AG09309 (cell line): ENCODE measurements at places on chromosomes 7 and 10.

DNA sequence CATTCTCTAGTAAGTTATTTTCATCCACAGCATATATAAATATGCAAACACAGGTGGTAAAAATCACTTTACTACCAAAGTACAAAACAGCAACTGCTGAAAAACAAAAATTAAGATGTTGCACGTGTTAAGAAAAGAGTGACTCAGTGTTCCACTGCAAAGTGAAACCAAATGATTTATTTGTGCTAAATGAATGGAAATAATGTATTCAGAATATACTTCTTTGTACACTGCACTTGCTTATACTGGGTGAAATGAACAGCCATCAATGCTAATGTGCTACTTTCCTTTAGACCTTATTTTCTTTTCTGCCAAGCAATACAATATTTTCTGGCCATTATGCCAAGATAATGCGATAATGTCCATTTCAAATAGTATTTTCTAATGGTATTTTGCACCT lies 38.3 kb upstream of the MRLN start:
- no peak for DNase-seq

DNA sequence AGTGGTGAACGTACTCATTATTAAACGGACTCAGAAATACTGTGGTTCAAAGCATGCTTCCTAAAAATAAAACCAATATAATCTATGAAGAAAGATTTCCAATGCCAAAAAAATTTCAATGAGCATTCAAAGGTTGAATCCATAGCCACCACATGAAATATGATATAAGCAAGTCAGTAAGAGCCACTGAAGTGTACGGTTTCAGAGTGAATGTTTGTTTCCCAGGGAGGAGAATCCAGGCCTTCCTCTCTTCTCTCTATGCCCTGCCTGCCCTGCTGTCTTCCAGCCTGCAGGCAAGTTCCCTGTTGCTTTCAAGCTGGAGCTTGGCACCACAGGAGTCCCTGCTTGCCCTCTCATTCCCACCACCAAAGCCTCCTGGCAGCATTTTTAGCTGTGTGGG lies 1171.6 kb upstream of the C7orf33 start:
- DNase-seq, result no peak

DNA sequence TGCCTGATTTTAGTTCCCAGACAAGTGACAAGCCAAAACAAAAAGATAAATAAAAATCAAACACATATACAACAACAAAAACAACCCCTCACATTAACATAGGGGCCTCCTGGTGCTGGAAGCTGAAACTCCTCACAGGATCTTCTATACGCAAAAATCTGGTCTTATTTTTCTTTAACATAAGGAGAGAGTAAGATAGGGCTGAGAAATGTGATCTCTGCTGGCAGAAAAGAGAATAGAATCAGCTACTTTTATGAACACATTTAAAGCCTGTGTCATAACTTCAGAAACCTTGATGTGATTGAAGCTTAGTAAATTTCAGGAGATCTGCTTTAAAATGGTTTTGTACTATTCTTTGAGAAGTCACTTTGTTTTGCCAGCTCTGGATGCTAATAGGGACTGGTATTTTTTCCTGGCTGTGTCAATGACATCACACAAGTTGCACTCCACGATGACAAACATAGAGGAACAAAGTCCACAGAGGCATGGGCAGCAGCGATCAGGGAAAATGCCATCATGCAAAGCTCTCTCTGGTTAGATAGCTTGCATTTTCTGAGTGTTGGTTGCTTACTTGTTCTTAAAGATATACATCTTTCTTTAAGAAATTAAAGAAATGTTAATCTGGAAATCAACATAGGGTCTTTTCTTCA lies 176.6 kb upstream of the SP4 start:
- DNase-seq, result no peak

- DNase-seq, result no peak
Measured at GRCh38 chr7:112160130-112160770, 45.9 kb downstream of the DOCK4 start.

- DNase-seq, result no peak
Measured at GRCh38 chr10:27622596-27622995, 118.5 kb downstream of the RAB18 start.

- no peak for DNase-seq
Measured at GRCh38 chr10:104223304-104223703, 8.9 kb downstream of the CFAP43 start.

DNA sequence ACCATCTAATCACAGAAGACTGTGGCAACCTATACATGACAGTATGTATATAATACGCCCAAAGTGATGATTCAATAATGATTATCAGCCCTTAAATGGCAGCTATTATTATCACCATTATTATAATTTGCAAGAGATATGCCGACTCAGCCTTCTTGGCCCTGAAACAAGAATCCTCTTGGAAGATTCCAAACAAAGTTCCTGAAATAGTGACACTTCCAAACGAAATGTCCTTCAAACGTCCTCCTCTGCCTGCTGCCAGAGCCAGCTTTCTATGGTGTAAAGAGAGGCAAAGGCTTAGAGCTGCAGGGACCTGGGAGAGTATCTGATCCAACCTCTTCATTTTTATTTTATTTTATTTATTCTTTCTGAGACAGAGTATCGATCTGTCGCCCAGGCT lies 36.0 kb downstream of the NRAP start:
- no peak for DNase-seq

GRCh38 chr10:105063796-105064195 lies 422.7 kb downstream of the SORCS3 start:
- no peak for DNase-seq

- DNase-seq, result no peak
Measured at GRCh38 chr7:27073076-27073475, 22.7 kb downstream of the HOXA1 start.

- DNase-seq, result no peak
Measured at GRCh38 chr7:155700847-155701246, 56.4 kb downstream of the RBM33 start.

DNA sequence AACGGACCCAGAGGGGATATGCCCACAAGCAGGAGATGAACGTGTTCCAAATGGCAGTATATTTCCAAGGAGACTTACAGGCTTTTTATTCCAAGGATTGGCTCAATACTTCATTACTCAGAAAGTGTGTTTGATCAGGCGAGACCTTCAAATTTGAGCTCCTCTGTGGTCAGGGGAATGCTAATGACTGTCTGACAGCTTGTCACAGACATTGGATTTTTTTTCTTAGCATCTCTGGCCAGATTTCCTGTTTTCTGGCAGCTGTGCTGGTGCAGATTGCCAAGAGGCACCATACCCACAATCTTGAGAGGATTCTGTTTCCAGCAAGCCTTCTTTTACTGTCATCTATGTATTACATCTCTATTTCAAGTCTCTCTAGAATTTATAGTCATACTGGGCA lies 93.8 kb downstream of the C1GALT1 start:
- DNase-seq, result no peak

GRCh38 chr10:23723796-23724195 lies 284.9 kb downstream of the OTUD1 start:
- no peak for DNase-seq

DNA sequence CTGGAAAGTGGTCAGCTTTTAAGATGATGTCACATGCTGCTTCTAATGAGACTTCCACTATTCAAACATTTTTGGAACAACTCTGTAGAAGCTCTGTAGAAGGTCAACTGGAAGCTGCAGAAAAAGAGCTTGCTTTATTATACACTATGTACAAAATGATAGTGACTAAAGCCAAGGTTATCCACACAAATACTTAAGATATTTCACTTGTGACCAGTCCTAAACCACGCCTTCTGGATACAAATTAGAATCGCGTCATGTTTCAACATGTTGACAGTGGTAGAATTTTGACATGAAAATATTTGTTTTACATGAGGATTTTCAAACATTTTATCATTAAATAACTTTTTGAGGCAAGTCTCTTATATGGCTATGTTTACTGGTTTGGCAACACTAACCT lies 499.6 kb upstream of the PHF14 start:
- DNase-seq, result no peak

DNA sequence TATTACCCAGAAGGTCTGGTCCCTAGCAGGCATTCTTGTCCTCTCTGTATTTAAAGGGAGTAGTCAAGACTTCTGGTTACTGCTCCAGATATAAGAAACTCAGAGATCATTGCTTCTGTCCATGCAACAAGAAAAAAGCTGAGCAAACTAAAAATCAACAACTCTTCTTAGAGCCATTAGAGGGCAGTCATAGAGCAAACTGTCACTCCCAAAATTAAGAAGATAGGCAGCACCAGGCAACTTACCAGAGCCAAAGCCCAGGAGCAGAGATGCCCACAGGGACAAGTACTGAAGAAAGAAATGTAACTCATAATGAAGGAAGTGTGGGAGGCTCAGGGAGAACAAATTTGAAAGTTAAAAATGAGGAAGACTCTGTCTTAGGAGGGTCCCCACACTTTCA lies 472.9 kb upstream of the COBL start:
- DNase-seq, result no peak

- DNase-seq, result peak; percentile 16
Measured at GRCh38 chr7:140310337-140311002, 87.9 kb downstream of the SLC37A3 start.

DNA sequence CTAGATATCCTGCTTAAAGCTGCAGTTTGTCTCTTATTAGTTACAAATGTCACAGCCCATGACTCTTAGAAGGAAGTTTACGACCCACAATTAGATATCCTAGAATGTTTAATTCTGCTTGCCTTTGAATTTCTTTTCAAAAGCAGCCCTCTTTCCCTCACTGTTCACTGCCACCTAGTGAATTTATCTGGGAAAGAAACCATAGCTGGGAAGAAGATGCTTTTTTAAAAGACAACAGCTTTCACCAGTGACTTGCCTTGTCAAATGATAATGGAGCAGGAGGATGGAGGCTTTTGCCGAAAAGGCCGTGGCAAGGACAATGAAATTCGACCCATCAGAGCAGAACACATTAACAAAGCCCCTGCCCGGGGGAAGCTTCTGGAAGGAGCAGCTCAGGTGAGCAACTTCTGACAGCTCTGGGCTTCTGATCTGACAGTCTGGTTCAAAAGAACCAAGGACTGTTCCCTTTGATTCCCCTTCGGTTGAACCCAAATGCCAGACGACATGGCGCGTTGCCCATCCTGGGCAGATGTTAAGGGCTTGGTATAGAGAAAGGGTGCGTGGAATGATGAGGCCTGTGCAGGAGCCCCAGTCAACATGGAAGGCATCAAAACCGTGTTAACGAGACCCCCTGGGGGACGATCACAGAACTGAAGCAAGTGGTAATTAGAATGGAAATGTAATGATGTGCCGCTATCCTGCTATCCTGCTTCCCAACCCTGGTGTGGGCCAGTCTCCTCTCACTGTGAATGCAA lies 236.8 kb downstream of the FRMD4A start:
- DNase-seq, result no peak

GRCh38 chr7:117124591-117125220 lies 171.4 kb downstream of the ST7 start:
- peak; percentile 82 for DNase-seq

DNA sequence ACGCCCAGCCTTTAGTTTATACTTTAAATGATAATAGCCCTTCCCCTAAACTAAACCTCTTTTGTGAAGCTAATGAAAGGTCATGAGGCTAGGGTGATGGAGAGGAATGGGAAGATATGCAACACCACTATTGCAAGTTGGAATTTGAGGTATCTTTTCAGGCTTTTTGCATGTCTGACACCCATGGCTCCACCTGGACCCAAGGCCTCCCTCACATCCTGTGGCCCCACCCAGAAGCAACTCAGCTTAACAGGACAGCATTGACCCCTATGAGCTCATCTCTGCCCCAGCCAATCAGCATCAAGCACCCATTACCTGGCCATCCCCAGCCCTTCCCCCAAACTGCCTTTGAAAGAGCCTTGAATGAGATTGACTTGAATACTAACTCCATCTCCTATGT lies 674.2 kb upstream of the NRP1 start:
- no peak for DNase-seq

- no peak for DNase-seq
Measured at GRCh38 chr7:101545441-101546190, 83.5 kb downstream of the MYL10 start.

GRCh38 chr7:32846630-32847225 lies 44.8 kb downstream of the KBTBD2 start:
- peak; percentile 10 for DNase-seq

- DNase-seq, result no peak
Measured at GRCh38 chr7:155299535-155300202, 2.0 kb downstream of the INSIG1 start.

- DNase-seq, result no peak
Measured at GRCh38 chr7:35753761-35754603, 46.9 kb upstream of the SEPTIN7 start.

- no peak for DNase-seq
Measured at GRCh38 chr7:147878912-147879661, 711.5 kb upstream of the C7orf33 start.

GRCh38 chr10:7908541-7909210 lies 90.4 kb downstream of the TAF3 start:
- DNase-seq, result no peak

DNA sequence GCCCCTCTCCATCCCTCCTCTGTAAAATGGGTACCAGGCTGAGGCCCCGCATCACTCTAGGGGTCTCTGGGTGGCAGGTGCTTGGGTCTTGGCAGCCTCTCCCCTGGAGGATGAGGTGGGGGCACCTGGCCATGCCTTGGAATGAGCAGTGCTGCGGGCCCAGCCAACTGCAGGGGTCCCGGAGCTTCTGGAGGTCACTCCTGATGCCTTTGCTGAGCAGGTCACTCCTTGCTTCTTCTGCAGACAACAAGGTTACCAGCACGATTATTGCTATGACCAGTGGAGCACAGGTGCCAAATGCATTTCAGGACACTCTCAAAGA lies 22.4 kb upstream of the ZNF488 start:
- no peak for DNase-seq

GRCh38 chr10:119336599-119336998 lies 129.2 kb downstream of the GRK5 start:
- DNase-seq, result no peak

DNA sequence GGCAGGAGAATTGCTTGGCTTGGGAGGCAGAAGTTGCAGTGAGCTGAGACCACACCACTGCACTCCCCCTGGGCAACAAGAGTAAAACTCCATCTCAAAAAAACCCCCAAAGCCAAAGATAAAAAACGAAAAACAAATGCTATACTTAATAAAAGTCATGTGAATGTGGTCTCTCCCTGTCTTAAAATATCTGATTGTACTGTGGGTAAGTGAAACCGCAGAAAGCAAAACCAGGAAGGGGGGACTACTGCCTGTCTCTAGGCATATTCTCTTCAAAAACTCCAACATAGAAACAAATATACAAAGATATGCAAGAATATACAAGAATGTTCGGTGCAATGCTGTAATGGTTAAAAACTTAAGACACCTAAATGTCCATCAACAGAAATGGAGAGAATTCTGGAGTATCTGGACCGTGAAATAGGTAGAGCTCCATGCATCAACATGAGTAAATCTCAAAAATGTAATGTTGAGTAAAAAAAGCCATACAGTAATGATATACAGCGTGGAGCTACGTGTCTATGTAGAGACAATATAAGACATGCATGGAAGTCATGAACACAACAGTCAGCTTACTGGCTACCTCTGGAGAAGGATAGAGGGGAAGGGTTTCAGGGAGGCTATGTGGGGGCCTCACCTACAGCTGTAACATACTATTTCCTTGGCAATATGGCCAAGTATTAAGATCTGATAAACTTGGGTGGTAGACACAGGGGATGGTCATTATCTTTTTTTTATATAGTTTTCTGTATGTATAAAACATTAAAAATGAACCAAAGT lies 2.1 kb downstream of the ZNF394 start:
- no peak for DNase-seq

GRCh38 chr10:43739161-43739560 lies 90.5 kb upstream of the ZNF32 start:
- DNase-seq, result peak; percentile 29
